ENCODE measurements at places on chromosomes 2 and 18.

- DNase-seq: no peak
Measured at GRCh38 chr18:10289251-10289650, 165.2 kb upstream of the APCDD1 start.

DNA sequence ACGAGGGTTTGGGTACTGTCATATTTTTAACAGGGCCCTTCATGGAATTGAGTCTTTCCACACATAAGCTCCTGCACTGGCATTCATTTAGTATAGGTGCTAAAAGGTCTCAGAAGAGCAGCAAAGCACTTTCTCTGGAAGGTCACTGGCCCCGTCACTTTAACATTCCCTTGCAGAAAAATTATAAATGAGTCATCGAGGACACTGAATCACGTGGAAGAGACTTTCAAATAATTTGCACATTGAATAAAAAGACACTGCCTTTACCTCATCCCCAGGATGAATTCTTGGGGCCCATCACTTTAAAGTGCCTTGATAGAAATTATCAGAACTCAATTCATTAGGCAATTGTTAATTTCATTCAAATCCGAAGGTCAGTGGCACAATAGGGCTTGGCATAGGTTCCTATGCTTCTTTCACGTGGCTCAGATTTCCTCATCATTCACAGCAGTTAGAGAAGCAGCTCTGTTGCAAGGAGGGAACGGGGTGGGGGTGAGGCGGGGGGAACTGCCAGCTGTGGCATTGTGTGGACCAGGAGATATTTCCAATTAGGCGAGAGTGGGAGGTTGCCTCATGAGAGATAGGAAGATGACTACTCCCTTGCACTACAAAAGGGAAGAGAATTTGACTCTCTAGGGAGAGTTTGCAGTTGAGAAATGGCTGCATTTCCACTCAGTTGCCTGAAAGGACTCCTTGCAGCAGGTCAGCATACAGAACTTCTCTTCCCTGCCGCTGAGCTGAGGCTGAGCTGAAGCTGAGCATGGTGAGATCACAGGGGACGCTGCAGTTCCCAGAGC, 86.3 kb upstream of the NPAS2 start:
- DNase-seq: no peak

- DNase-seq: no peak
Measured at GRCh38 chr2:165573534-165574461, 104.3 kb downstream of the CSRNP3 start.

- no peak for DNase-seq
Measured at GRCh38 chr2:175769200-175769599, 232.9 kb downstream of the LNPK start.

DNA sequence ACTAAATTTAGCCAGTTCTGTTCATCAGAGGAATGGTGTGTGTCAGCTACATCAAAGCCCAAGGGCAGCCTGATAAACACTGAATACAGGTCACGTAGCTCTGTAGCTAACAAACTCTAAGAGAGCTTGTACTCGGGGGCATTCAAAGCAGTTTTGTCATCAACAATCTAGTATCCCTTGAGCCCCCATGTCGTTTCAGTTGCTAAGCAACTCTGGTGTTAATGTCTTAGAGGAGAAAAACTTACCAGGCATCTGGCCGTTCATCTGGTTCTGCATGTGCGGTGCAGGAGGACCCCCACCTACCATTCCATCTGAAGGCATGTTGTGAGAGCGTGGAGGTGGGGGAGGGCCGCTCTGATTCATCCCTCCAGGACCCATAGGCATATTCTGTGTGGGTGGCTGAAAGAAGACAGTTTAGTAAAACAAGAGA, 33.1 kb downstream of the SS18 start:
- DNase-seq: no peak

DNA sequence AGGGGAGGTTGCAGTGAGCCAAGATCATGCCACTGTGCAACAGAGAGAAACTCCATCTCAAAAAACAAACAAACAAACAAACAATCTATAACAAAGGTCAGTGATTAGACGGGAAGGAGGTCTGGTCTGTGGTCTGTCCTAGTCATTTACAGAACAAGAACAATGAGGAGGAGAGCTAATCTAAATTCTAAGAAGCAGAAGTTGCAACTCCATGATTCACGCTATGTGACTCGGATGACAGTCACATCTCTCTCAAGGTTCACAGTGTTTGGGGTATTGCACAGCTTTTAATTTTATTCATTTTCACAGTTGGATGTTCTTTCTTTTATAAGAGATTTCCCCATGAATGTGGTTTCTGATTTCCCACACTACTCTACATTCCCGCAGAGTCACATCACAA, 218.7 kb upstream of the PIEZO2 start:
- no peak for DNase-seq

GRCh38 chr2:46179037-46179621, 118.1 kb upstream of the EPAS1 start:
- peak; percentile 29 for DNase-seq

GRCh38 chr2:107801498-107801897, 25.2 kb upstream of the RGPD4 start:
- no peak for DNase-seq

- no peak for DNase-seq
Measured at GRCh38 chr2:226211439-226211838, 588.2 kb downstream of the IRS1 start.

DNA sequence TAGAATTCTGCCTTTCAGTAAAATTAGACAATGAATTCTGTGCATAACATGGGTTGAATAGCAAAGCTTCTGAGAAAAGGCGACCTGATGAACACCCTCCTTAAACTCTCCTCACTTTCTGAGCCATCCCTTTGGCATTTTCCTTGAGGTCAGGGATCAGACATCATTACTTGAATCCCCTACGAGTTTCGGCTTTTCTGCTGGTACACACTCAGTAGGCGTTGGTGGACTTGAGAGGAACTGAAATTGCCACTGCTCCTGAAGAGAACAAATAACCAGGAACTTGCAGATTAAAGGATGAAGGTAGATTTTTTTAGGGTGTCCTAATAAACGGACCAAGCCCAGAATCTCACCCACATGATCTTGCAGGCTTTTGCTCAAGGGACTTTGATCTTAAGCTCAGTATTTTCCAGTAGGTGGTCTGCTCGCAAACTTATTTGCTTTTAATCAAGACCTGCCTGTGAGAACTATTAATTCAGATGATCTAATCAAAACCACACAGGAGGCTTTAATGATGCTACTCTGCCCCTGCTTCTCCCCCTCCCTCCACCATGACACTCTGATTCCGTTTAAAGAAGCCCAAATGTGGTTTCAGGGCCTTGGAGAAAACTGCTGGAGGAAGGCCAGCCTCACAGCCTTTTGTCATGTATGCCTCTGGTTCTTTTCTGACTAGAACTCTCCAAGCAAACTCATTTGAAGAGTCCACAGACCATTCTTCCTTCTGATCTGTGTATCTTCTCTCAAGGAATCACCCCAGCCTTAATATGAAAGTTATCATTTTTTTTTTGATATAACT, 124.9 kb downstream of the PRKCE start:
- DNase-seq: no peak

DNA sequence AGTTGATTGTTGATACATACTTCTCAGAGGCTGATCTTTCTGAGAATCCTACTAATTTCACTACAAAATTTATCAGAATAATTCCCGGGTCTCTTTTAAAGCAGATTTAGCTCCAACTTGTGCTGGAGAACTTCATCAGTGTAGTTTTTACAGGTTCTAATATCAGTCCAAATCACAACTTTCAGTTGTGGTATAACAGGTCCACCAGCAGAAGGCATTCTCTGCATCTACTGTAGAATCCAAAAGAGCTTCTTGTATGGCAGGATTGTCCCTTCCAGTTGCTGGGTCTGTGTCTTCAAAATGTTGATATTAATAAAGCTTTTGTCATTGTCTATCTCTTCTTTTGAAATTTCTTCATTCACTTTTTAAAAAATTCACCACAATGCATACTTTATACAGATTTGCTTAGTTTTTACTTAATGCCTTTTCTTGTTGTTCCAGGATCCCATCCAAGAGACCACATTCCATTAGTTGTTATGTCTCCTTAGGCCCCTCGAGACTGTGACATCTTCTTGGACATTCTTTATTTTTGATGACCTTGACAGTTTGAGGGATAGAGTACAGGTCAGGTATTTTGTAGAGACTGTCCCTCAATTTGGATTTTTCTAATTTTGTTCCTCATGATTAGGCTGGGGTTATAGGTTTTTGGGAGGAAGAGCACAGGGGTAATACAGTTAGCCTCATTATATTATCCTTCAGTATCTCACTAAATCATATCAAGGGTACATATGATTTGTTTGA, 490.5 kb upstream of the MEX3C start:
- DNase-seq: no peak

DNA sequence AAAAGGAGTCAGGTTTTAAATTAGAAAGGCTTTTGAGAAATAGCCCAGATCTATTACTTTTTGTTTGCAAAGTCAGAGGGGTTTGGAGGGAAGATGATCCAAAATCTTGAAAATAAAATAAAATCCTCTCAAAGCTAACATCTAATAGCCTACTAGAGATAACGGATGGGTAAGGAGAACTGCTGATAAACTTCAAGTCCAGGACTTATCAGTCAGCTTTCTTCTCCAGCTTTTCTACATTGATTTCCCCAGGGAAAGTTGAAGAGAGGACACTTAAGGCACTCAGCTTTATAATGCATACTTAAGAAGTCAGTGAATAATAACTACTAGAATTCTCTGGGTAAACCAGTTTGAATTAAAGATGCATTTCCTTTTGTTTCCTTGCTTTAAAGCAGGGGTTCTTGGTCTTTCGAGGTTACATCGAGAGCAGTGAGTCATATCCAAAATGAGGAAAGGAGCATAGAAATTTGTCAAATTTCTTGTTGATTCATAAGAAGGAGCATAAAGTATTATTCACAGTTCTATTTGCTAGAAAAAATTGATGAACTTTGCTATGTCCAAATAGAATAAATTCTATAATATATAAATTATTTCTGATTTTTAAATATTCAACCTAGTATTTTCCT, 43.2 kb upstream of the ITPRID2 start:
- DNase-seq: no peak

GRCh38 chr2:158747281-158747680, 47.8 kb upstream of the DAPL1 start:
- DNase-seq: no peak

DNA sequence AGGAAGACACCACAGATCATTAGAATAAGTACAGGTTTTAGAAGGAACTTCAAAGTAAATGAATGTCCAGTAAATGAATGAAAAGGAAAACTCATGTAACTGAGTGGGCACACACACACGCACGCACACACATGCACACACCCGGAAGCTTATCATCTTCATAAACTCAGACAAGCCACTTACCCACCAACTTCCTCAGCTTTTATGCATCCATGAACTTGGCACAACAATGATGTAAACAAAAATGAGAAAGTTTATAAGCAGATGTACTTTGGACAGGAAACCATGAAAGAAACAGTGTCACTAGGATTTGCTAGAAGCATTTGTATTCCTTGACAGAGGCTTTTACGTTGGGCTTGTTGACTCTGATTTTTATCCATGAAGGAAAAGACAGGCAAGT, 23.2 kb downstream of the RNF152 start:
- DNase-seq: no peak

GRCh38 chr2:119674711-119675500, 4.1 kb upstream of the TMEM177 start:
- no peak for DNase-seq

- peak; percentile 25 for DNase-seq
Measured at GRCh38 chr18:70672581-70672980, 383.7 kb downstream of the SOCS6 start.
